ENCODE measurements at places on chromosomes 3 and 15.

DNA sequence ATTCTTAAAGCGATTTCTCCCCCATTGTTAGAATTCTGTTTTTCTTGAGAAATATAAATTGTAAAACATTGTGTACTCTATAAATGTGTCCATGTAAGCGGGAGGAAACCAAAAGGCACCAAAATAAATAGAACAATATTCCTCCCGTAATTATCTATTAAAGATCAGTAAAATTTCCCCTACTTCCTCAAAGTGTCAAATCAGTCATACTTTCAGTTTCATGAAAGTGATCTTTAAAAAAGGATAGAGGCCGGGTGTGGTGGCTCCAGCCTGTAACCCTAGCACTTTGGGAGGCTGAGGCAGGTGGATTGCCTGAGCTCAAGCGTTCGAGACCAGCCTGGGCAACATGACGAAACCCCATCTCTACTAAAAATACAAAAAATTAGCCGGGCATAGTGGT lies 278.9 kb downstream of the MECOM start:
- no peak for DNase-seq

- DNase-seq, result no peak
Measured at GRCh38 chr3:55567615-55568014, 80.5 kb upstream of the WNT5A start.

GRCh38 chr3:101217472-101218245 lies 102.7 kb downstream of the IMPG2 start:
- DNase-seq, result no peak

- DNase-seq, result no peak
Measured at GRCh38 chr3:145557405-145557804, 603.6 kb downstream of the PLOD2 start.

- no peak for DNase-seq
Measured at GRCh38 chr15:79989682-79990081, 18.7 kb upstream of the BCL2A1 start.

- DNase-seq, result no peak
Measured at GRCh38 chr3:194800002-194800401, 114.3 kb downstream of the FAM43A start.

- no peak for DNase-seq
Measured at GRCh38 chr15:96629511-96629910, 299.0 kb downstream of the NR2F2 start.

DNA sequence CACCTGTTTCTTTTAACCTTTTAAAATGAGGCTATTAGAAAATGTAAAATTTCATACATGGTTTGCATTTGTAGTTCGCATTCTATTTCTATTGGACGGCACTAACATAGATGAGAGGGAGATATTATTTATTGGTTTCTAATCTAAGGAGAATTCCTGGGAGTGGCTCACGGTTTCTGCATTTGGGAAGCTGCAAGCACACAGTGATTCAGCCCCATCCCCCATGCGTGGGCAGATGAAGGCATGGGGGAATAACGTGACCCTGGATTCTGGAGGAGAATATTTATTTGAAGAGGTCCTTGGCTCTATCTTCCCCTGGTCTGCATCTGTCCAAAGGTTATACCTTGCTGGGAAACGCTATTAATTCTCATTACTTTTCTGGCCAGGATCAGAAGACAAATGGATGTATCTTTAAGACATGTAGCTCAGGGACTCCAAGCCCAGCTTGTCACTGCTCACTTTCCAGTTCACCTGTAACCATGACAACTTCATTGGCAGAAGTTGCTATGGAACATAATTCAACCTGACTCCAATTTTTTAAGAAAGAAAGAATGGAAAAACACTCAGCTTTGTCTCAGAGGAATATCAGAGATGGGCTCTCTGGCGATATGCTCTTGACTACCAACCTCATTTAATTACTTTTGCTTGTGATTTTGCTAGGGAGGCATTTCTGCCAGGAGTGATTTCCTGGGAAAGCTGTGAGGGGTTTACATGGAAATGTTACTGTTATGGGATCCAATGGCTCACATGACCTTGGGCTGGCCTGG lies 27.2 kb upstream of the POMGNT2 start:
- DNase-seq, result no peak

- DNase-seq, result no peak
Measured at GRCh38 chr3:41740374-41740886, 221.5 kb downstream of the ULK4 start.

DNA sequence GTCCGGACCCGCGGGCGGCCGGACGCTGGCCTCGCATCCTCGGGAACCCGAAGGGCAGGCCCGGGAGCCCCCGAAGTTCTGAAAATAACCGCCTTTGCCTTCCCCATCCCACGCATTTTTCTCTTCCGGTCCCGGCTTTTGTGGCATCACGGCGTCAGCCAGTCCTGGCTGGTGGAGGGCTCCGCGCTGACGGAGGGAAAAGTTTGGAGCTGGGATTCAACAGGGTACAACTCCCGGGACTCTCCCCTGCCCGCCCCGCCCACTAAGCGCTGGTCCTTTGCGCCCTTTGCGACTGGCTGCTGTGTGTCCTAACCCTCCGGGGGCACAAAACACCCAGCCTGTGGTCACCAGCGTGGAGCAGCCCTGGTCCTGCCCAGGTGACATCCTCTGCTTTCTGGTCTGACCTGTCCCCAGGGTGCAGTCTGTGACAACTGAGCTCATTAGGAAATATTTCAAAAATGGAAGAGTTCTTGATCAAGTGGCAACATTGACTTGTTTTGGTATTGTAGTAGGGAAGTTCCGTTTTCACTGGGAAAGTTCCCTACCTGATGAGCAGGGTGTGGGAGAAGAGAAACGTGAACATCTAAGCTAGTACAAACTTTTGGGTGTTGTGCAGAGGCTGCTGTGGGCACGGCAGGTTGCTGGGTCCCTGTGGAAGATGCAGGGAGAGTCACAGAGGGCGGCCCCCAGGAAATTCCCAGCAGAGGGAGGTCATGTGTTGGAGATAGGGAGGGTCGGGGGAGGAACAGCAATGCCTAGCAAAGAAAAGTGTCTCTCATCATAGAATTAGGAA lies 775 bp downstream of the ARNT2 start:
- DNase-seq, result no peak

DNA sequence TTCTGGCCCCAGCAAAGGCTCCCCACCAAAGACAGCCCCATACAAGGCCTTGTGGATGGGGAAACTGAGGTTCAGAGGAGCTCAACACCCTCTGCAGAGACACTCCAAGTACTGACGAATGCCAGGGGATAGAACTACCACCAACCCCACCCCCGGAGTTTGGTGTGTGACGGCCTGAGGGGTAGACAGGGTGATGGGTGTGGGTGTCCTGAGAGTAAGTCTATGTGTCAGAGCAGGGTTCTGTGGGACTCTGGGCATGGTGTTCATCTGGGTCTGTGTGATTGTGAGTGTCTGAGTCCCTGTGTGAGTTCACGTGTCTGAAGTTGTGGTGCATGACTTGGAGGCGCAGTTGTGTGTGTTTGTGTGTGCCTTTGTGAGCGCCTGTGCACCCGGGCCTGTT lies 7.4 kb downstream of the PTH1R start:
- no peak for DNase-seq

GRCh38 chr3:149902498-149903139 lies 68.1 kb downstream of the PFN2 start:
- DNase-seq, result no peak

DNA sequence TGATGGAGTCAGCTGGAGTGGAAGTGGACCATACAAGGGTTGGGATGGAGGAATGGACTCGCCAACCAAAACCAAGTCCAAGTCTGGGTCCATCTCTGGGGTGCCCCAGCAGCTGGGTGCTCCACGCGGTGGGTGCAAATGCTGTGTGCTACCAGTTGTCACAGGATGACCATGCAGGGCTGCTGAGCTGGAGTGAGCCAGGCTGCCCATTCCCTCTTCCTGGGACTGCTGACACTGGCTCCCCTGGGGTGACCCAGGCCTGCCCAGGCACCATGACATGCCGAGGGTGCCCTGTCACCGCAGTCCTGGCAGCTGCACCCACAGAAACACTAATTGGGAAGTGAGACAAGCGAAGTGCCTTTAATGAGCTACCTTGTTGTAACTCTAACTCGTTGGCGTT lies 140.2 kb downstream of the TPRA1 start:
- DNase-seq, result no peak
